Anterior cingulate cortex (tissue), 58 donors: ENCODE measurements at places on chromosomes 5 and 9.

DNA sequence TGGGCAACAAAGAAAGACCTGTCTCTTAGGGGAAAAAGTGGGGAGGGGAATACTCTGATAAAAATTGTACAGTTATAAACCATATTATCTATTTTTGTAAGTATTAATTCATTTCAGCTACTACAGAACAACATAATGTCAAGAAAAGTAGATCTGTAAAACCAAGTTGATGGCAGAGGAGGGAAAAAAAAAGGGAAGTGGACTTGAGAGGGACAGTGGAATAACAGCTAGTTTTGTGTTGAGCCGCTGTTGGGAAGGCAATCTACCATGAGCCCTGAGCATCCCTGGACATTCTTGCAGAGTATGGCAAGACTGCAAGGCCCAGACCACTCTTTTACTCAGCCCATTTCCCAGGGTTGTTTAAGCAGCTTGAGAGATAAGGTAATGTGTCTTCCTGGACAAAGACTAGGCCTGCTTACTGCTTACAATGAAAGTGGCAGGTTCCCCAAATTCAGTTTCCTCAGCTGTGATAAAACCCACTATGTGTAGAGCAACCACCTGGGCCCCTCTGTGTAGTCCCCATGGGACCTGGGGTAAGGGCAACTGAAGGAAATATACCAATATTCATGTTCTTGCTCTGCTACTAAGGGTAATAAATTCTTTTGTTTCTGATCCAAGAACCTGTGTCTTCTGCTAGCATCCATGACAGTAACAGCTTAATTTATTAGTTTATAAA is 25.0 kb downstream of the CEP120 start:
- no peak for DNase-seq

- no peak for DNase-seq
Observed at GRCh38 chr5:174690271-174690670, 34.1 kb upstream of the MSX2 start.

DNA sequence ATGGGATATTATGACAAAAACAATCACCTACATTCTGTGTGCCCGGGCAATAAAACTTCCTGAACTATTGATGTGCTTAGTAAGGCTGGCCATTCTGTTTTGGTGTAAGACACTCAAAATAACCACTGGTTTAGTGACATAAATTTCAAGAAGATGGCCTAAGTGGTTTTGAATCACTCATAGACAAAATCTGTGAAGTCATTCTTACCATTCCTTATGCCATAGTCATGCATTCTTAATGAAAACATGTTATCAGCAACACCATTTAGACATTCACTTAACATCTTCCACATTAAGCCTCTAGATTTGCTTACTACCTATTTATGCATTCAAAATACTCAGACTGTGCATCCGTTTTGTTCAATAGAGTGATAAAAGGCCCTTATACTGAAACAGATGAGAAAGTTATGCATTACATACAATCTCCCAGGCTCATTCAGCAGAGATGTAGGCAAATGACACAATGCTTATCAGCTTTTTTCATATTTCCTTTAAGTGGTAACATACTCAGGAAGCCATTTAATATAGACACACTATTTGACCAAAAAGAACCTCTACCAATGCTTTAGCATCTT is 848.8 kb upstream of the DMAC1 start:
- DNase-seq = no peak

- DNase-seq = no peak
Observed at GRCh38 chr5:130526708-130527107, 622.4 kb downstream of the CHSY3 start.

DNA sequence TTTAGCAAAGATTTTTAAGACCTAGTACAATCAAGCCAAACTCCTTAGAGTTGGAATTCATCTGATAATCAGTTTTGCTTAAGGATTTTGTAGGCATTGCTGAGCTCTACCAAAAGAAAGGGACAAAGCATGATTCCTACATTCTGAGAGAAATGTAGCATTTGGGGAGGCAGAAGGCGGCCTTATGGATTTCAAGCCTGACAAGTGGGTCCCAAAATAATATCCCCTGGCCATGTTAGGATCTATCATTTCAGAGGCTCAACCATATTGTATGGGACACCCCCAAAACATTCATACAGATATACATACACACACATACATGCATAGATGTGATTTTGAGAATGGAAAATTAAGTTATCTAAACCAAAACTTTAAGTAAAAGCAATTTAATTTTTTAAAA is 257.8 kb upstream of the VLDLR start:
- no peak for DNase-seq

DNA sequence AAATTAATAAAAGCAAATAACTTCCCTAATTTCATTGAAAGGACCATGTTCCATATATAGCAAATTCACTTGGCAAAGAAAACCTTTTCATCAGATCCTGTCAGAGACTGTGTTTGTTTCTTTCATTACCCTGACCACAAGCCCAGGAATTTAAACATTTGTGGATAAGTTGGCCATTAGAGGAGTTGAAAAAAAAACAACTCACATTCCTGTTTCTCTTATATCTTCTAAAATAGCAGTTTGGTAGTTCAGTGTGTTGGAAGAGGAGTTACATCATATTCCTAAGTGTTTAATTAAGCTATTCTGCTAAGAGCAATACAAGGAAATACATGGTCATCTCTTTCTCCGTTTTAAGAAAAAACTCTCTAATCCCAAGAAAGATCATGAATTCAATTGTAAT is 505.6 kb downstream of the TLE1 start:
- no peak for DNase-seq

DNA sequence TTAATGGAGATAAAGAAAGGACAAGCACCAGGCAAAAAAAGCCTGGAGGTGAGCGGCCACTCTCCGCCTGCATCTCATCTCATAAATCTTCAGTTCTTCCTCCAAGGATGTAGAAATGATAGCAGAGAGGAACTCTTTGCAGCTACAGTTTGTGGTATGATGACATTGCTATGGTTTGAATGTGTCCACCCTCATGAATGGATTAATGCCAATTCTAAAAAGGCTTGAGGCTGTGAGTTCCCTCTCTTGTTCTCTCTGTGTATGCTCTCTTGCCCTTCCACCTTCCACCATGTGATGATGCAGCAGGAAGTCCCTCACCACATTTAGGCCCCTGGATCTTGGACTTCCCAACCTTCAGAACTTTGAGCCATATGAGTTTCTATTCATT is 126.4 kb downstream of the SPOCK1 start:
- DNase-seq = no peak

DNA sequence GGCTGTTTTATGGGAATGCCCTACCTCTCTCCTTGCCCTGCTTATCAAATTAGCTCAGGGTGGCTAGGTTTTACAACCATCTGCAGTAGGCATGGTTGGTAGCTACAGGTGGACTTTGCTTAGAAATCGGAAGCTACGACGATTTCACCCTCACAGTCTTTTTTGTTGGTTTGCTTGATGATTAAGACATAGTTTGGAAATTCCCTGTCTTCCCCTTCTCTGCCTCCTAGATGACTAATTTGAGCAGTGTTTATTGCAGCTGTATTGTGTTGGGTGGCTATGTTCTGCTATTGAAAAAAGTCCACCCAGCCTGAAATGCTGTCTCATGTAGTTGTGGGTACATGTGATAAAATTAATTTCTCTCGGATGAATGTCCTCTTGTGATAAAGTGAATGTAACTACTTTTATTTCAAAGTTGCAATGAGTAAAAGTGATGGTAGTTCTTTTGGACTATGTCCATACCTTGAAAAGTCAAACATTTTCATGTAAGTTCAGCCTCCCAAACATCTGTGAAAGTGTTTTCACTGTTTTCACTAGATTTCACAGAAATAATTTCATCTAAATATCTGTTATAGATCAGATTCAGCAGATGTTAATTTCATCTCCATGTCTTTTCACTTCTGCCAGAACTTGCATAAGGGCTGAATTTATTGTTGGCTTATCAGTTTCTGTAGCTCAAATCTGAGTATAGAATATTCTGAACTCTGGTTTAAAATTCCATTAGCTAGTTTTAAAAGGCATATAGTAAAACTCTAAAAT is 37.3 kb upstream of the FYB1 start:
- DNase-seq = no peak

- no peak for DNase-seq
Observed at GRCh38 chr9:6417186-6417585, 4.2 kb downstream of the UHRF2 start.

- no peak for DNase-seq
Observed at GRCh38 chr5:75667586-75667985, 49.7 kb downstream of the POC5 start.

DNA sequence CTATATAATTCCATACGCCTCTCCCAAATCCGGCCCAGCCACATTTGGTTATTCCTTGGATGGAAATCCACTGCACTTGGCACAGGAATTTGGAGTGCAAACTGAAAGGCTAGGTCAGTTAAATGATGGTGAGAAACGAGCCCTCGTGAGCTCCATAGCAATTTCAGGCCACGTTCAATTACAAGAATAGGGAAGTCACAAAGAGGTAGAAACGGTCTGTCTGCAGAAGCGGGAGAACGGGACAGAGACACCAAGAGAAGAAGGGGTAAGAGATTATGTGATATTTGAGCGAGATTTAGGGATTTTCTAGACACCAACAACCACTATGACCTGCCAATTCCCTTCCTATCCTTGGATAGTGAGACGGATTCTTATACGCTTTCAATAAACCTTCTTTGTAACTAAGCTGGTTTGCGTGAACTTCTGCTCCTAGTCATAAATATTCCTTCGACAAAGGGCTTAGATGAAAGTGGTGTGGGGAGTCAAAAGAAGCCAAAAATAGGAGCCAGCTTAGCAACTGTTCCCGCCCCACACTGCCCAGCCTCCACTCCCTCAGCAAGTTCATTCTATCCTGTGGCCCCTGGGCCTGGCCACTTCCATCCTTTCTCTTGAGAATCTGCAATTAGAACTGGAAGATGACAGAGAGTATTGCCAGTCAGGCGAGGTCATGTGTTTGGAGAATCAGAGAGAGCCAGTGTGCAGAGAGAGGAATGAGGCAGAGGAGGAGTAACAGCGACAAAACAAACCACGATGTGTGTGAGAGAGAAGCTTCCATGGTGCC is 118.4 kb downstream of the ZNF608 start:
- peak; percentile 26 for DNase-seq

- no peak for DNase-seq
Observed at GRCh38 chr9:121584421-121584820, 67.0 kb upstream of the DAB2IP start.

GRCh38 chr5:140024928-140025327 is 18.2 kb downstream of the NRG2 start:
- DNase-seq = no peak
